ENCODE measurements at places on chromosomes 4 and X. TPM values are rescaled to one million over a fixed set of nuclear protein-coding genes. Genes with fewer than 3 reads are reported as not detected.

CXCL8 gene
- 0.71 TPM for total RNA-seq

GRCh38 chr4:85058551-85058950 is 92.1 kb upstream of the WDFY3 start:
- no peaks in the 10 kb centered on the region for H3K36me3 ChIP-seq
- H3K27ac ChIP-seq, result no peak overlapping the region
- peaks cover 10% of the 10 kb centered on the region for H3K27me3 ChIP-seq

DNA sequence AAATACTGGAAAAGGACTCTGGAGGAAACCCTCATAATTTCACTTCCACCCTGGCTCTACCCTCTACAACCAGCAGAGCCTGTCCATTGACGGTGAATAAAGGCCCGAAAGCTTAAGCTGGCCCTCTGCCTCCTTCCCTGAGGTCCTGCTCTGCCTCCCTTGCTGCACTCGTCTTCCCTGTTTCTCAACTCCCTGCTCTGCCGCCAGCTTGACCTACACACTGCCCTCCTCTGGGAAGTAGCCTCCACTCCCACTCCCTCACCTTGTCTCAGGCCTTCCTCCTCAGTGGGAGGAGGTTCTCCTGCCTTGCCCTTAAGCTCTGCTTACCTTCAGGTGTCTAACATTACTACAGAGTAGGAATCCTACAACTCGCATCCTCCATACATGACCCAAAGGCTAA is 608.6 kb upstream of the NR3C2 start:
- H3K27me3 ChIP-seq, result no peaks in the 10 kb centered on the region
- H3K27ac ChIP-seq, result no peak overlapping the region
- DNase-seq, result no peak
- H3K4me1 ChIP-seq, result no peaks in the 10 kb centered on the region
- no peak overlapping the region for H3K4me3 ChIP-seq

LRAT gene
- total RNA-seq, result not detected

IL2RG gene
- total RNA-seq, result 264 TPM

- peaks cover 34% of the 10 kb centered on the region for H3K36me3 ChIP-seq
- no peaks in the 10 kb centered on the region for H3K27me3 ChIP-seq
- H3K27ac ChIP-seq, result no peak overlapping the region
- H3K4me1 ChIP-seq, result no peaks in the 10 kb centered on the region
- H3K4me3 ChIP-seq, result no peak overlapping the region
Observed at GRCh38 chr4:122928930-122929329, 6.5 kb upstream of the NUDT6 start.

GRCh38 chrX:103663981-103664762 is 22.3 kb downstream of the MORF4L2 start:
- no peak for DNase-seq
- no peaks in the 10 kb centered on the region for H3K36me3 ChIP-seq
- H3K27ac ChIP-seq, result no peak overlapping the region
- H3K4me3 ChIP-seq, result no peak overlapping the region

DNA sequence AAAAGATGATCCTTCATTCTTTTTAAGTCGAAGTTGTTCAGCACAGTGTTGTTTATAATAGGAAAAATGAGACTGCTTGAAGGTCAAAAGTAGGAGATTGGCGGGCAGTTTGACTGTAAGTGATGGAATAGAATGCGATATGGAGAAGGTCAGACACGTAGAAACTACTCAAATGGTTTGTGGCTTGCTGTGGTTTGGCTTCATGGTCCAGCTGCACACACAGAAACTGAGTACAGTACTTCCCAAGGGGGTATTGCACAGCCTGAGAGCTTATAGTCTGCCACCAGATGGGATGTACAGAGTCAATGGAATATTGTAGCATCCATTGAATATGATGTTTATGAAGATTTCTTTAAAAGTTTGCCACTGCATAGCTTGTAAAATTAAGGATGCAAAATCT is 41.1 kb upstream of the DKK2 start:
- no peaks in the 10 kb centered on the region for H3K36me3 ChIP-seq

RHOXF1 gene
- not detected for total RNA-seq

TGIF2LX gene
- not detected for total RNA-seq

DNA sequence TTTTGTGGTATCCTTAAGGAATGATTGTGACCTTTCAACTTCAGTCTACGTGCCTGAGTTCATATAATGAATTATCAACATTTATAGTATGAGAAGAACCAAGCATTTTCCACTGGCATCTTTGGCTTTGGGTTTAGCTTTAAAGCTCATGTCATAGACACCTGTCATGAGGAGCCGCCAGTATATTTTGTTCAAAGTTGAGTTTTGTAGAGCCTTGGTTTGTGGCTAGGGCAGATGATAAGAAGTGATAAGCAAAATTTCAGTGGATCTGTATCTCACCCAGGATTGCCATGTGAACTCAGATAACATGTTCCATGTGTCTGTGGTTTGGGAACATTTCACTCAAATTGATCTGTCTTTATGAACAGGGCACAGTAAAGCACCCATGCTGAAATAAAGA is 873.2 kb downstream of the STPG2 start:
- no peaks in the 10 kb centered on the region for H3K36me3 ChIP-seq
- no peaks in the 10 kb centered on the region for H3K27me3 ChIP-seq
- H3K27ac ChIP-seq, result no peak overlapping the region

DNA sequence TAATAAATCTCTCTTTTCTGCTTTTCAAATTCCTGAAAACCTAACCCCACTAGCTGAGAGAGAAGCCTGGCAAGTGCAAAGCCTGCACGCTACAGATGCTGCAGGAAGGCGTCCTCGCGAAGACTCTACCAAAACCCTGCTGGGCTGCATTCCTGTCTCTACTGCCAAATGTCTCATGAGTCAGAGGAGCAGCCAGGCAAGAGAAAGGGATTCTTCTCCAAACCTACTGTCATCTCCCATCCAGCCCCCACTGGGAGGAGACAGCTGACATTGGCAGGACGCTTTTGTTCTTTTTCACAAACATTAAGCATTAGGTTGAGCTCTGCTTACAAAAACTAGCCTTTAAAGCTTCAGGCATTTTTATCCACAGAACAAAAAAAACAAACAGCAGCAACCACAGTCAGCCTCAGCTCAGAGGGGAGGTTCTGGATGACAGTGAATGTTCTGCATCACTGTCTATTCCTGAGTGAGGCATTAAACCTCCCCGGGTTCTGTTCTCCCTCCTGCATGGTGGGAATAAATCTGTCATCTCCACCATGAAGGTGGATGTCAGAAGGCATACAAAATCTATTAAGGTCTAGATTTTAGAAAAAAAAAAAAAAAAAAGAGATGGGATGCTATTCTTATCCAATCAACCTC is 18.0 kb downstream of the CRMP1 start:
- H3K36me3 ChIP-seq, result no peaks in the 10 kb centered on the region
- H3K4me3 ChIP-seq, result no peak overlapping the region
- no peak overlapping the region for H3K27ac ChIP-seq
- peaks cover 10% of the 10 kb centered on the region for H3K4me1 ChIP-seq

DNA sequence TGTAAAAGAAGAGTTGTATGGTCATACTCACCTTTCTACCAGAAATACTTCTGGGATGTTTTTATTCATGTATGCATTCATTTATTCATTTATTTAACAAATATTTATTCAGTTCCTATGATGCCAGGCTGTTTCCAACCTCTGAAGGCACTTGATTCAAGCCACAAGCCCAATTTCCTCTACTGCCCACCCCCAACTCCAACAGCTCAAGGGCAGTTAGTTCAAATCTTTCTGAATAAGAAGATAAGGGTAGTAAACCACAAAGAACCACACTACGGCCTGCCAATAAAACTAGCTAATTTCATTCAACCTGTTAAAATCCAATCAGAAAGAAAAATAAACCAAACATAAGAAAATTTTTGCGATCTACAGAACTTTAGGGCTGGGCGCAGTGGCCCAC is 31.2 kb downstream of the LRBA start:
- peaks cover 19% of the 10 kb centered on the region for H3K36me3 ChIP-seq
- no peak overlapping the region for H3K27ac ChIP-seq
- H3K4me3 ChIP-seq, result no peak overlapping the region
- peaks cover 44% of the 10 kb centered on the region for H3K4me1 ChIP-seq
- no peaks in the 10 kb centered on the region for H3K27me3 ChIP-seq

- H3K36me3 ChIP-seq, result peaks cover 4% of the 10 kb centered on the region
- DNase-seq, result no peak
- H3K4me3 ChIP-seq, result peak overlapping the region; percentile 88
- H3K27ac ChIP-seq, result peak overlapping the region; percentile 98
Observed at GRCh38 chrX:40174854-40175510, 77.2 kb upstream of the BCOR start.

C4orf36 gene
- not detected for total RNA-seq

TRIM60 gene
- total RNA-seq, result not detected

TMEM156 gene
- 26.0 TPM for total RNA-seq

DNA sequence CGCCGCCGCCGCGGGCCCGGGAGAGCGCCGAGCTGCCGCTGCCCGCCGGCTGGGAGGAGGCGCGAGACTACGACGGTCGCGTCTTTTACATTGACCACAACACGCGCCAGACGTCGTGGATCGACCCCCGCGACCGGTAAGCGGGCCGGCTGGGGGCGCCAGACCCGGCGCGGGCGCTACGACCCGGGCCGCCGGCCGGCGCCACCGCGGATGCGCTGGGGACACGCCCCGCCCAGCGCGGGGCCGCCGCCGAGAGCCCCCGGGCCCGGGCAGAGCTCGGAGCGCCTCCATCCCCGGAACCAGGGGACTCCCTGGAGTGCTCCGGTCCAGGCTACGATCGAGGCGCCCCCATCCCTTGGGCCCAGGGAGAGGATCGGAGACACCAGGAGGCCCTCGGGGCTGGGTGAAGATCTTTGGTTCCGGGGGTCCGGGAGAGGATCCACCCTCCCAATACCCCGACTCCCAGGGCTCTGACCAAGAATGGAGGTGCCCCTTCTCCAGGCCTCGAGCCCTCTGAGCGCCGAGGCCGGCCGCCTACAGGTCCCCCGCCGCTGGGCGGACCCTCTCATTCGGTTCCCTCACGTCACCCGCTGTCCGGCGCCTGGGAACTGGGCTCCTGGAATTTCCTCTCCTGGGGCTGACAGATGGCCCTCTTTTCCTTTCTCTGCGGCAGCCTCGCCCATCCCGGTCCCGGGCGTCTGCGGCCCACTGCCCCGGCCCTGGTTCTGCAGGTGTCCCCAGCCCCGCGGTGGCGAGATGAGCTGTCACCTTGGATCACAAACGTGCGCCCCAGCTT is 48.8 kb downstream of the CLDN34 start:
- H3K27ac ChIP-seq, result no peak overlapping the region
- H3K36me3 ChIP-seq, result peaks cover 9% of the 10 kb centered on the region
- DNase-seq, result peak; percentile 44
- no peaks in the 10 kb centered on the region for H3K27me3 ChIP-seq

DNA sequence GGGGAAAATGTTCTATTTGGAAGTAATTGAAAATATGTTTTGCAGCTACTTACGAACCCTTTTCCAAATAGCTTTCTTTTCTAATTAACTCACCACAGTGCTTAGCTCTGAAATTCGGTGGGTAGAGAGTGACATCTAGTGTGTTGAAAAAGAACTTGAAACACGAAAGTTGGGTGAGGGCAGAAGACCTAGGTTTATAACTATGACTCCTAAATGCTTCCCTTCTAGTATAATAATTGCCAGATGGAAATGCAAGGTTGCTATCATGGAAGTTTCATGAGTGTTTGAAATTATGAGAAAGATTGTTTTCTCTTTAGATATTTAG is 77.3 kb upstream of the NOCT start:
- no peak overlapping the region for H3K27ac ChIP-seq
- no peak overlapping the region for H3K4me3 ChIP-seq
- H3K36me3 ChIP-seq, result no peaks in the 10 kb centered on the region
- no peaks in the 10 kb centered on the region for H3K4me1 ChIP-seq
- peaks cover 5% of the 10 kb centered on the region for H3K27me3 ChIP-seq

DNA sequence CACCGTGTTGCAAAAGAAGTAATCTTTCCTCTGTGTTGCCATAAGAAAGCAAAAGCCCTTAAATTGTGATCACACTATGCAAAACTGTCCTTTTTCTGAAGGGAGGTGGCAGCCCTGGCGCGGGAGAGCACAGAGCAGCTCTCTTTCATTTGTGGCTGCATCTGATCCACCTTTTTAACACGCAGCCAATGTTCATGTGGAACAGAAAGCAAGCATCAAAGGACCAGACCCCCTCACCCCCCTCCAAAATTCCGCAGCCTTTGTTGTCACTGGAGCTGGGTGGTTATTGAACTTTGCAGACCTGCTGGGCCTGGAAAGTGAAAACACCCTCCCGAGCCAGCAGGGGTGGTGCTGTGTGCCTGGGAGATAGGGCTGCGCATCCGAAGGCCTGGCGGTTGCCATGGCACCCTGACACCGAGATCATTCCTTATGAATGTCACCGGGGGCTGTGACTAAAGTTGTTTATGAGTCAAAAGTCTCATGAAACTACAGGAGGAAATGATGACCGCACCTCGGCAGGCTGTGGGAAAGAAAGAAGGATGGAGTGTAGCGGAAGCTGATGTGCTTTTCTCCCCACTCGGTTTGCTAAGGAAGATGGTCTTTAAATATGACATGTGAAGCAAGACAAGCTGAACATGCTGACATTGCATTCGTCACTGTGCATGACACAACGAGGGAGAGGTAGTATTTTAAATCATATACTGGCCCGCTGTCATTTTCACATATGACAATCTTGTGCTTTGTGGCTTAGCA is 367.4 kb downstream of the UNC5C start:
- no peak overlapping the region for H3K27ac ChIP-seq
- H3K27me3 ChIP-seq, result no peaks in the 10 kb centered on the region
- H3K36me3 ChIP-seq, result no peaks in the 10 kb centered on the region
- no peak overlapping the region for H3K4me3 ChIP-seq

- no peaks in the 10 kb centered on the region for H3K27me3 ChIP-seq
- no peak overlapping the region for H3K4me3 ChIP-seq
- H3K27ac ChIP-seq, result peak overlapping the region; percentile 93
Observed at GRCh38 chr4:98661371-98662054, 3.1 kb upstream of the TSPAN5 start.

CSN1S1 gene
- not detected for total RNA-seq

DNA sequence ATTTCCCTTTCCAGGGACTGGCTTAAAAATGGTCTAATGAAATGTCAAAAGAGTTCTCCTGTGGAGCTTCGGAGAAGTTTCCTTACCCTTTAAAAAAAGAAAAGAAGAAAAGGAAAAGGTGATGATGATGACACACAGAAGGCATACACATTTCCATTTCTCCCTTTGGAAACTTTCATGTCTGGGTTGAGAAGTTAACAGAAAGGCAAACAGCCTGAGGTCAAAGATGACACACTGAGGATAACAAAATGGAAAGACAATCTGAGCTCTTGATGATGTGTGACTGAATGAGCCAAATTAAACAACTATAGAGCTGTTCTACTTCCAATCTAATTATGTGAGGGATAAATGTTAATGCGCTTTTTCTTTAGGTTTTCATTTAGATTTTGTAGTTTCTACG is 32.2 kb downstream of the NFXL1 start:
- H3K4me3 ChIP-seq, result no peak overlapping the region
- H3K36me3 ChIP-seq, result peaks cover 72% of the 10 kb centered on the region
- H3K27ac ChIP-seq, result no peak overlapping the region
- H3K4me1 ChIP-seq, result no peaks in the 10 kb centered on the region
- H3K27me3 ChIP-seq, result no peaks in the 10 kb centered on the region

HSFX1 gene
- total RNA-seq, result 1.1 TPM

PNPLA4 gene
- 8.2 TPM for total RNA-seq

AFM gene
- total RNA-seq, result not detected

SOD3 gene
- not detected for total RNA-seq

GRCh38 chr4:183322326-183322725 is at the start of gene CLDN24:
Gene CLDN24 (minus strand): TSS chr4:183322426. CDS start chr4:183322426, 0 bp downstream.
- no peak within 1 kb of the TSS for H3K27ac ChIP-seq
- no peak for DNase-seq
- no peaks in the 10 kb centered on the region for H3K36me3 ChIP-seq
- no peaks in the 10 kb centered on the region for H3K4me1 ChIP-seq
- H3K27me3 ChIP-seq, result peaks cover 3% of the 10 kb centered on the region

APLN gene
- not detected for total RNA-seq

GRCh38 chrX:100072336-100072735 is 337.7 kb downstream of the PCDH19 start:
- DNase-seq, result no peak
- no peak overlapping the region for H3K4me3 ChIP-seq
- no peaks in the 10 kb centered on the region for H3K4me1 ChIP-seq
- no peak overlapping the region for H3K27ac ChIP-seq
- no peaks in the 10 kb centered on the region for H3K27me3 ChIP-seq
- no peaks in the 10 kb centered on the region for H3K36me3 ChIP-seq
